ENCODE measurements at places on chromosomes 3 and 15. TPM values are rescaled to one million over a fixed set of nuclear protein-coding genes. Genes with fewer than 3 reads are reported as not detected.

The ITIH1 gene
- not detected for total RNA-seq

The CD86 gene
- not detected for total RNA-seq

The HYAL1 gene
- 0.36 TPM for total RNA-seq

The GOLGA8S gene
- under 0.01 TPM for total RNA-seq

The CILP gene
- not detected for total RNA-seq

The ROBO2 gene
- 14.5 TPM for total RNA-seq

The SCN11A gene
- total RNA-seq: not detected

The CCR8 gene
- not detected for total RNA-seq

The SPATA12 gene
- total RNA-seq: under 0.01 TPM

- no peak for DNase-seq
These were observed 403.5 kb downstream of the DIPK2A start for GRCh38 chr3:144375088-144375487.

- DNase-seq: no peak
These were observed 72.1 kb upstream of the PLAAT1 start for GRCh38 chr3:193168931-193169330.

GRCh38 chr3:146503461-146504202, 34.3 kb upstream of the PLSCR2 start:
- peak; percentile 95 for DNase-seq

GRCh38 chr3:64185436-64185835, 39.8 kb downstream of the PRICKLE2 start:
- no peak for DNase-seq

GRCh38 chr3:29301332-29302019, 20.6 kb downstream of the RBMS3 start:
- DNase-seq: peak; percentile 17

GRCh38 chr15:76752549-76752948, 152.6 kb downstream of the SCAPER start:
- no peak for DNase-seq

- no peak for DNase-seq
These were observed 2.7 kb downstream of the CD47 start for GRCh38 chr3:108088146-108088545.

- DNase-seq: peak; percentile 57
These were observed 47.2 kb upstream of the MME start for GRCh38 chr3:155032918-155033317.

GRCh38 chr15:26178640-26179220, 315.6 kb upstream of the ATP10A start:
- DNase-seq: no peak

DNA sequence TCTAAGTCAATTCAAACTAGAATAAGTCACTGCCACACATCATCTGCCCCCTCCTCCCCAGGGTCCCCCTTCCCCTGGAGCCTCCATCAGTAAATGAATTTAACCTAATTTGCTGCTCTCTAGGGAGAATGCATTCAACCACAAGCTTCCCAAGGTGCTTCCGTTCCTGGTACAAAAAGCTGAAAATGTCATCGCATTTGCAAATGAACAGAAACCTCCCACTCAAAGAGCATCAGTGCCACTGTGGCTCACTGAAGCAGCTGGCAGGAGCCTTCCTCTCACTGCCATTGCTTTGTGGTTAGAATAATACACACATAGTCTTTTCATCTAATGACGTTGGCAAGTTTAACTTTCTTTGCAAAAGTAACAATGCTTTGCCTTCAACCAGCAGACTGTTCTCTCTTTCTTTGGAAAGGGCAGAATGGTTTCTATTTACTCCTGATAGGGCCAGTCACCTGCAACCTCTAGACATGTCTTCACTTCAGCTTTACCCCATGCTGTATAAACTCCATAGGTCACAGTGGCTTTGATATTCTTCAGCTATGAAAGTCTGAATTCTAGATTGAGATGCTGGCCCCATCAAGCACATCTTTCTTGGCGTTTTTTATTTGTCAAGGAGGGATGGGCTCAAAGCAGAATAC, 238.1 kb downstream of the CPNE4 start:
- no peak for DNase-seq

DNA sequence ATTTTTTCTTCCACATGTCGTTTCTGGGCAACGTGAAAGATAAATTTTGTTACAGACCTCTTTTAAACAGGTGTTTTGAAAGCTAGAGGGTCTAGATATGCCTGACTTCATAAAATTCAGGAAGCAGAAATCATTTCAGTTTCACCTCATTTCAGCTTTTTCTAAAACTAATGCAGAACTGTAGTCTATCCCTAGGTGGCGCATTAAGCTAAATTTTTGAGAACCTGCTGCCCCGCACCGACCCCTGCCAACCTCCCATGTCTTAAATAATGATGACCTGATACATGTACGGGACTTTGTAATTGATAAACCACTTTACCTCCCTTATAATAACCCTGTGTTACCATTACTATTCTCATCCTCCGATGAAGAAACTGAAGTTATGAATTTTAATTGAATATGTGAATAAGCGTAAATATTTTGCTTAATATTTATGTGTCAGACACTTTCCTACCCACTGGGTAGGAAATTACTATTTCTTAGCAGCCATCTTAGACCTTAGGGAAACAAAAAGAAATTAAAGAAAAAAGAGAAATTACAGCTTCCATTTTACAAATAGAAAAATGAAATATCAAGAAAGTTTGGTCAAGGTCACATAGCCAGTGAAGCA, 78.7 kb upstream of the GCNT3 start:
- DNase-seq: peak; percentile 21

GRCh38 chr15:66036859-66037258, 167.6 kb downstream of the RAB11A start:
- DNase-seq: no peak

- DNase-seq: no peak
These were observed 329.7 kb downstream of the SI start for GRCh38 chr3:164748626-164749025.

- DNase-seq: no peak
These were observed 20.7 kb upstream of the ISLR2 start for GRCh38 chr15:74109713-74110112.

DNA sequence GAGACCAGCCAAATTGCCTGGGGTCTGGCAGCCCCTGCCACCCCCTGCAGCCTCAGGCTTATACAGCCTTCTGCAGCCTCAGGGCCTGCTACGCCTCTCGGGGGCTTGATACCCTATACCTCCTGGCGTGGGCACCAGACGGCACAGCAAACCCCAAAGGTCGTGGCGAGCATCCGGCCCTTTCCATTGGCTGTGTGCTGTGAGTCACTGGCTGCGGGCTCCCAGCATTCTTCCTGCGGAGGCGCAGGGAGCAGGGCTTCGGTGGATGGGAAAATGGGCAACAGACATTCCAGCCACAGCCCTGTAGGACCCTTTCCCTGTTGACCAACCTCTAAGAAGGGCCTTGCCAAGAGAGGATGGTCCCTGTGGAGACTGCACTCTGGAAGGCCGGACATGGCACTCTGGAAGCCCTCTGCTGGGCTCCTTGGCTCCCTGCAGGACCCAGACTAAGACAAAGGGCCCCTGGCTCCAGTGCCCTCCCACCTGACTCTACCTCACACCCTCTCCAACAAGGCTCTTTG, 59.6 kb downstream of the ITGA11 start:
- no peak for DNase-seq

- no peak for DNase-seq
These were observed 696.8 kb downstream of the OTOL1 start for GRCh38 chr3:162193148-162194095.

GRCh38 chr15:74825866-74826265, 561 bp upstream of the CPLX3 start:
- no peak for DNase-seq

- DNase-seq: no peak
These were observed 69.8 kb upstream of the SPATA12 start for GRCh38 chr3:56990641-56991015.

DNA sequence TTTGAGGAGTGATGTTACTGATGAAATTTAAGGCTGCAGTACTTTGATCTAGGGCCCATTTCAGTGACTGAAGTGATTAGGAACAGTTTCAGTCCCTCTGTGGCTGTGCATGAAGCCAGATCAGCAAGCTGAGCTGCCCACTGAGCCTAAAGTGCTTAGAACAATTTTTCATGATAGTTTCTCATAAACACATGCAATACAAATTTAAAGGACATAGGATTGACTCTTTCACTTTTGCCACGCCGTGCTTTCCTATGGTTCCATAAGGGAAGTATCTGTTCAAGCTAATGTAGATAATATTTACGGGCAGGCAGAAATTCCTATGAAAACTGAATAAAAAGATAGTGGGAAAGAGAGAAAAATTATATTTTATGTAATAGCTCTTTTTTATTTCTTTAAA, 10.6 kb downstream of the ANKUB1 start:
- no peak for DNase-seq

DNA sequence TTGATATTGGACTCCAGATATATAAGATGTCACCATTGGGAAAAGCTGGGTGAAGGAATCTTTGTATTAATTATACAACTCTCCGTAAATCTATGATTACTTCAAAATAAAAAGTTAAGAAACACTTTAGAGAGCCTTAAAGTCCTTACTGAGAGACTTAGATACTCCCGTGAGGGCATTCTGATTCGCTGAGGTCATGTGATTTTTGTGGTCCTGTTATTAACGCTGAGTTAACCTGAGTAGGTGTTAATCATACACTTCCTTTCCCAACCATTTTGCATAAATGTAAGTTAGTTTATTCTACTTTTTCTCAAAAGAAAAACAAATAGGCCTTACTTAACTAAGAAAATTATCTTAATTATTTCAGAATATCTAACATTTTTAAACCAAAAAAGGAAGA, 67.1 kb upstream of the LMOD3 start:
- no peak for DNase-seq

DNA sequence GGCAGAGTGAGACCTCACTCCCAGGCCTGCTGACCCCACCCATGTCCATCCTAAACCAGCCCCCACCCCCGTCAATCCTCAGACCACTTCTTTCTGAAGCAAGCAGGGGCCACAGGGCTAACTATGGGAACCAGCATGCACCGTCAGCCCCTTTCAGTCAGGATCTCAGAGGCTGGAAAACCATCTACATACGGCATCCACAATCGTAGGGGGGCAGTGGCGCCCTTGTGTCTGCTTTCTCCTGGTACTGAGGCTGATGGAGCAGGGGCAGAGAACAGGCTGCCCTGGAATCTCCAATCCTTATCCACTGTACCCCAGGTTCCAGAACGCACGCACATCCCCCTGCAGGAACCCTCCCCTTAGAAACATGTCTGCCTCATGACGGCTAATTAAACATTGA, 56.6 kb downstream of the XXYLT1 start:
- DNase-seq: no peak

- no peak for DNase-seq
These were observed 26.2 kb downstream of the PSTPIP1 start for GRCh38 chr15:77021088-77021481.

GRCh38 chr3:105906345-105906744, 37.5 kb upstream of the CBLB start:
- no peak for DNase-seq

DNA sequence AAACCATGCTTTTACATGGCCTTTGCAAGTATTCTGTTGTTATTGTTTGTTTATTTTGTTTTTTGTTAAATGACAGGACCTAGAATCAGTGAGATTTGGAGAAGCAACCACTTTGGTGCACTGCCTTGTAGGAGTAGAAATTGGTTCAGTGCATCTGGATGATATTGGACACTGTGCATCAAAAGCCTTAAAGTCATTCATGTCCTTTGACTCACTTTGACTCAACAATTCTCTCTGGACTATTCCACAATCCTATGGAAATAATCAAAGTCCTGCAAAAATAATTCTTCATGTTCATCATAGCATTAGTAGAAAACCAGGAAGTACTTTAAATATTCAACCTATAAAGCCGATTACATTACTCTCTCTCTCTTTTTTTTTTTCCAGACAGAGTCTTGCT, 224.8 kb downstream of the ABHD5 start:
- DNase-seq: no peak

DNA sequence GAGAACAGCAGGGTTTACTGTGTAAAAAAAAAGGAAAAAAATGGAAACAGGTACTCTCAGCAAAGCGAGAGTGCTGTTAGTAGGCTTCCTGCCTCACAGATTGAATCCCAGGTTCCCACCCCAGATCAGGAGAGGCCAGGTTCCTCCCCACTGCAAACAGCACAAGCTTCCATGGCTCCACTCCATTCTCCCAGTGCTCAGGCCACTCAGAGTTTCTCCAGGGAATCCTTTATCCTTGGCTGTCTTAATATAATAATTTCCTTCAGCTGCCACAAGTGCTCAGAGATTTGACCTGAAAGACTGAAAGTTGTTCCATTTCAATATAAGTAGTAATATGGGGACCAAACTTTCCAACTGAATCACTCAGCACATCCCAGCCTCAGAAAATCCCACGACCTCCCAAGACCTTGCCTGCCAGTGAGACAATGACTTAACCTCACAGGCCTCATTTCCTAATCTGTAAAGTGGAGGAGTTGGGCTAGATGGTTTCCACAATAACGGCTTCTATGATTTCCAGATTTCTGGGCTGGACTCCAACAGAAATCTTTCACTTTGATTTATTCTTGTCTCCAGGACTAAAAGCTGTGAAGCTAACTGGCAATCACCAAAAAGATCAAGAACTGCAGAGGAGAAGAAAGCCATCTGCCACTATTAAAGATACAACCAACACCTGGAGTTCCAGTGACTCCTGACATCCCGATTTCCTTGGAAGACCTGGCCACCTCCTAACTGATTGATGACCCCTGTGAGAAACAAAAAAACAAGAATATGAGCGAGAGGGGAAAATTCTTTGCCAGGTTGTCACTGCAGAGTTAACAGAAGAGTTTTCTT, 289.5 kb downstream of the NEK10 start:
- DNase-seq: no peak

GRCh38 chr3:47008234-47008796, 28.8 kb downstream of the NBEAL2 start:
- no peak for DNase-seq

GRCh38 chr3:186194451-186194811, 85.5 kb upstream of the ETV5 start:
- no peak for DNase-seq

DNA sequence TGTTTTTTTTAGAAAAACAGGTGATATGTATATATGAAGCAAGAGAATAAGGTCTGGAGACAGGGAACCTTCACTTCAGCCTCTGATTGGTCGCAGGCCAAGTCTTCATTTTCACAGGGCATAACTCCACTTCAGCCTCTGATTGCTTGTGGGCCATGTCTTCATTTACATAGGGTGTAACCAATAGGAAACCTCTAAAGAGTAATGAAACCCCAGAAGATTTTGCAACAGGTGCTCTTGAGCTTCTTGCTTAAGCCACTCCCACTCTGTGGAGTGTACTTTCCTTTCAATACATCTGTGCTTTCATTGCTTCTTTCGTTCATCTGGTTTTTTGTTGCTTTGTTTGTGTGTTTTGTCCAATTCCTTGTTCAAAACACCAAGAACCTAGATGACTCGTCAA, 22.6 kb upstream of the SCG3 start:
- DNase-seq: no peak

- DNase-seq: no peak
These were observed 8.3 kb upstream of the LMOD3 start for GRCh38 chr3:69130689-69131088.

DNA sequence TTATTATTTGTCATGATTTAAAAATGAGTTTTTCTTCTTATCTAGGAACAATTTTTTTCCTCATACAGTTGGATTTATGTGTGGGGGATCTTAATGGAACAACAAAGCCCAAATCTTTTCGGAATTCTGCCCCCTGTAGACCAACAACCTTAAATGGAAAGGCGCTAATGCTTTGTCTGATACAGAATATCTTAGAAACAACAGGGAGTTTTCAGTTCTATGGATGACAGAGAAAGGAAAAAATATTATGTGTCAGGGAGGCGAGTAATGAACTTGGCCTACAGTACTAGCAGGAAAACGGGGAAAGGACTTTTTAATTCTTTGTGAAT, 592 bp downstream of the MOBP start:
- no peak for DNase-seq

- peak; percentile 72 for DNase-seq
These were observed 34.0 kb downstream of the LYZL4 start for GRCh38 chr3:42376344-42376798.
